Fibroblast of skin of back (primary cell): ENCODE measurements at places on chromosomes 13 and 19.

- no peak for DNase-seq
These were observed 347 bp upstream of the CLDN10 start for GRCh38 chr13:95552208-95552538.

DNA sequence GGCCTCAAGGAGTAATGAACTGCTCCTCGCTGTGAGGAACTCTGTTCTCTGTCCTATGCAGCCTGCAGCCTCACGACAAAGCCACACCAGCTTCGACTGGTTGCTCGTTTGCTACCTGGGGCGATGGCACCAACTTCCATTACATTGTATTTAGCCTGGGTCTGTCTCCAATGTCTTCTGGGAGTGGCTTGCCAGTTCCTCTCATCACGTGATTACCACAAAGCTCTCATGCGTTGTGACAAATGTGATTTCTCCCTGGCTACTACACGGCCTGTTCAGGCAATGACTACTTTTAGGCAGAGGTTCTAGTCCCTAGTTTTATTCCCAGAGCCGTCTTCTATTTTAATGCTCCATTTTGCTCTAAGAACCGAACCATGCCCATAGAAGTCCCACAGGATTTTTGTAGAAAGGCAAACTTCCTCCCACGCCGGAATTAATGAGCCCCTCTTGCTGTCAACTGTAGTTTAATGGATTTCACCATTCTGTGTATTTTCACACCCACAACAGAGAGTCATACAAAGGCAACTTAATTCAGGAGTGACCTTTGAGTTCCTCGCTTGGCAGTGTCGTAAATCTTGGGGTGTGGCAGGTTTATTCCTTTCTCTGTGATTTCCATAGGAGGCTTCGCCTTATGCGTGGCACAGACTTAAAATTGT lies 351.9 kb downstream of the EFNB2 start:
- DNase-seq, result no peak

DNA sequence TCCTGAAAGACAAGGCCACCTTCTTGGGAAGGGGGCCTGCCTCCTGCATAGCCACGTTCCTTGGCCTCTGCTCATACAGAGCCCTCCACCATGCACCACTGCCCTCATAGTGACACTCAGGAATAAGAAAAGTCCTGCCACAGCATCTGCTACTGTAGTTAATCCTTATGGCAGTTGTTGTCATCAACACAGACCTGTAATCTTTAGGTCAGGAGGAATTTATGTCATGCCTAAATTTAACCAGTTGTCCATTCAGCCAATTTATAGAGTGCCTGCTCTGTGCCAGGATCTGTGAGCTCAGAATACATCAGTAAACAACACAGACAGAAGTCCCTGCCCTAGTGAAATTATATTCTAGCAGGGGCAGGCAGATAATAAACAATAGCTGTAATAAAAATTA lies 44.4 kb downstream of the FAM124A start:
- DNase-seq, result no peak

GRCh38 chr13:45162194-45162593 lies 38.7 kb downstream of the KCTD4 start:
- no peak for DNase-seq
